ENCODE measurements at places on chromosomes 16 and 17.

- DNase-seq = no peak
Measured at GRCh38 chr17:65593855-65594845, 32.7 kb upstream of the AXIN2 start.

GRCh38 chr16:65833171-65833871 lies 533.2 kb upstream of the CDH5 start:
- no peak for DNase-seq

DNA sequence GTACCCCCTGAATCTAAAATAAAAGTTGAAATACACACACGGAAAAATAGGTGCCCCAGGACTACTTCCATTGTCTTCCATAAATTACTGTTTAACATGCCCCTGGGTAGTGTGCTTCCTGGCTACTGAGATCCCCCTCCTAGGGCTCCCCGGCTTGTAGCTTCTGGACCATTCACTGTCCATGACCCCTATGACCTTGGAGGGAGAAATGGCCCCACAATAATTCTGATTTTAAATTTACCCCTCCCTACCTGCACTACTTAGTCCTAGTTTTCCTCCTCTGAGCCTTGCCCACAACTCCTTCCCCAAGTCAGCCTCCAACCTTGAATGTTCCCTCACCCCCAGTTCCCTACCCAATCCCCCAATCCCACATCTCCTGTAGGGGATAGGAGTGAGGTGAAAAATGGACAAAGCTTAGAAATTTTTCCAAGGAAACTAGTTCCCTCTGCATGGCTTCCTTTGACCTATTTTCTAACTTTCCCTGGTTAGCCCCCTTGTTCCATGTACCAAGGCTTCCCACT lies 9.5 kb upstream of the MSL1 start:
- no peak for DNase-seq

DNA sequence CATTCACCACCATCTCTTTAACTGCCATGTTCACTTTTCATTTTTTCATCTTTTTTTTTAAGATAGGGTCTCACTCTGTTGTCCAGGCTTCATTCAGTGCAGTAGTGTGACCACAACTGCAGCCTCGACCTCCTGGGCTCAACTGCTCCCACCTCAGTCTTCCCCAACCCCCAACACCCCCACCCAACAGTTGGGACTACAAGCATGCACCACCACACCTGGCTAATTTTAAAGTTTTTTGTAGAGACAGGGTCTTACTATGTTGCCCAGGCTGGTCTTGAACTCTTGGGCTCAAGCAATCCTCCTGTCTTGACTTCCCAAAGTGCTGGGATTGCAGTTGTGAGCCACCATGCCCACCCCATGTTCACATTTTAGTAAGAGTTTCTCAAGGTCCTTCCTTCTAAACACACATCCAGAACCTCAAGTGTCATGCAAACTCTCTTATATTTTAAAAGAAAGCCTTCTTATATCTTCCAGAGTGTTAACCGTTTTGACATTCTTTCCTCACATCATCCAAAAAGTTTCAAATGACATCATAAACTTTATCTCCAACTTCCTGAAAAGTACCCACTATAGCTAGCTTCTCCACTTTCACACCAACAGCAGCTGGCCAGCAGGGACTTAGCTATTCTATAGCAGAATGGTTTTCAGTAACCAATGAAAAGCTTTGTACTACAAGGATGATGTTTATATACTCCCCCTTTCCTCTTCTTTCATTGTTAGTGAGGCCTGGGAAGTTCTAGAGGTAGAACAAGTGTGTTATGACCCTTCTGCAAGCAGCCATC lies 49.3 kb downstream of the TRAF4 start:
- DNase-seq = no peak

- no peak for DNase-seq
Measured at GRCh38 chr16:10325783-10326543, 59.9 kb upstream of the ATF7IP2 start.

GRCh38 chr16:26658915-26659314 lies 407.8 kb upstream of the C16orf82 start:
- DNase-seq = no peak

DNA sequence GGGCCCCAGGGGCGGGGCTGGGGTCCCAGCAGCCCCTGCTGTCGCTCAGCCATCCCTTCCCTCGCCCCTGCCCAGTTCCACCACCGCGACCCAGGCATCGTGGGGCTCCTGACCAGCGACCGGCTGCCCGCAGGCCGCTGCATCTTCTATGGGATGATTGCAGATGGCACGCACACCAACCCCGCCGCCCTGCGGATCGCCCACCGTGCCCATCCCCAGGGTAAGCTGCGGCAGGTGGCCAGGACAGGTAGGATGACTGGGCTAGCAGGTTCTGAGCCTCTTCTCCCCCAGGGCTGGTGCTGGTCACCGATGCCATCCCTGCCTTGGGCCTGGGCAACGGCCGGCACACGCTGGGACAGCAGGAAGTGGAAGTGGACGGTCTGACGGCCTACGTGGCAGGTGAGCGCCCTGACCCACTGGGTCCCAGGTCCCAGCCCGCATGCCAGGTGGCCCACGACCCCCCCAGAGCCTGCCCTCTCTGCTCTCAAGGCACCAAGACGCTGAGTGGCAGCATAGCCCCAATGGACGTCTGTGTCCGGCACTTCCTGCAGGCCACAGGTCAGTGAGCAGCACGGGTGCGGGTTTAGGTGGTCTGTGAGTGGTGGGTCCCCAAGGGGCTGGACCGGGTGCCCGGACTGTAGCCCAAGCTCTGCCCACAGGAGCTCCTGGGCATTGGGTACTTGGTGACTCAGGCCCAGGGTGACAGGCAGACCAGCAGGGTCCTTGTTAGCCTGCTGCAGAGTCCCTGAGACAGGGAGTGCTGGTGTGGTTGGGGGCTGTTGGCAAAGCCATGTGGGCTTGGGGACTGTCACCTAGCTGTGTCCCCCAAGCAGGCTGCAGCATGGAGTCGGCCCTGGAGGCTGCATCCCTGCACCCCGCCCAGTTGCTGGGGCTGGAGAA lies 2.8 kb downstream of the CEMP1 start:
- DNase-seq = no peak

DNA sequence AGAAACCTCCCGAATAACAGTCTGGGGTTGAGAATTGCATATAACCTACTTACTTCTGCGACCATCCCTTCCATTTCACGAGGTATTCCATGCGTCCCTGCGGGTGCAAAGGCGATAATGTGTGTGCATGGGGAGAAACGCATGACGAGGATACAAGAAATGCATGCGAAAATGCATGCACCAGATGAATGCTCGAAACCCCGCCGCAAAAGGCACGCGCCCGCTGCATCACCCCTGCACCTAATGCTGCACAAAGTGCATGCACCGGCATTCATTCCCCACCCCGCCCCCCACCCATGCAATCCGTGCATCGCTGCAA lies 474 bp downstream of the CBX8 start:
- DNase-seq = no peak

DNA sequence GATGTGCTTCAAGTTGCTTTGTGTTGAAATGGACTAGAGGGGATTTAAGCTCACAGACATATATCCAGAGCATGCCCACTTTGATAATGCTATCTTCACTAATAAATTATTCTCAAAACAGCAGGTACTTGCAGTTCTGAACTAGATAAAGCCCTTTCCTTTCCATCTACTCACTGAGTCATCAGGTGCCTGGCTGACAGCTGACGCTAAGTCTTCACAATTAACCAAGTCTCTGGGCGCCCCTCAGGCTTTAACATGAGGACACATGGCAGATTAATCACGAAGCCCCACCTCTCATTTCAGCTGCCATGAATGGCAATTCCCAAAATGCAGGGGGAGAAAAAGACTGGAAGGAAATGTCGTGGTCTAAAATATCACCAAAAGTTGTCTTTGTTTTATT lies 29.5 kb upstream of the CRISPLD2 start:
- no peak for DNase-seq

DNA sequence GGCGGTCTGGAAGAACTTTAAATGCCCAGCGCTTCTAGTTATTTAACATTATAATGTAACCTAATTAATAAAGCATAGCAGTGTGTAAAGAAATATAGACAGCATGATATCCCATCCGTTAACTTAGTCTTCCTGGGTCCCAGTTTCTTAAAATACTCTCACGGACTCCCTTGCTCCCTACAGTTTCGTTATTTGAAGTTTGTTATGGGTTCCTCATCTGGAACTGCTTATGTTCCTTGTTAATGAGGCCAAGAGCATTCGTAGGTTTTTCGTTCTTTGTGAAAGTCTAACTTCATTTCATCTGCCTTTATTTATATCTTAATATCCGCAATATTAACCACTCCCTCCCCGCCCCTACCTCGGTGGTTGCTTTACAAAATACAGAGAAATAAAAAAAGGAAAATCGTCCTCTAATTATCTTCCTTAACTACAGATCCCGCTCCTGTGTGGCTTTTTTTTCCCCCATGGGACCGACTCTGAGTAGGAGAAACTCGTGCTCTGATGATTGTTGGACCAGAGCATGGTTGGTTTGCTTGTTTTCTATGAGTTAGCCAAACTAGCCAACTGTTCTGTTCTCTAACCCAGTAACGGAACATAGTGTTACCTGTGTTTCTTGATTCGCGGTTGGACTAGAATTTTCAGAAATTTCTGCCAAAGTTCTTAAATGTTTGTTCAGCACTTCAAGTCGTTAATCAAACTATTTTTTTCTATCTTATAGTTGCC lies 863 bp downstream of the ADPRM start:
- DNase-seq = no peak

GRCh38 chr16:67433131-67433719 lies 2.3 kb downstream of the HSD11B2 start:
- DNase-seq = no peak

Measured in iPS DF 19.7 (cell line).